ENCODE measurements at places on chromosomes 2 and 18.

DNA sequence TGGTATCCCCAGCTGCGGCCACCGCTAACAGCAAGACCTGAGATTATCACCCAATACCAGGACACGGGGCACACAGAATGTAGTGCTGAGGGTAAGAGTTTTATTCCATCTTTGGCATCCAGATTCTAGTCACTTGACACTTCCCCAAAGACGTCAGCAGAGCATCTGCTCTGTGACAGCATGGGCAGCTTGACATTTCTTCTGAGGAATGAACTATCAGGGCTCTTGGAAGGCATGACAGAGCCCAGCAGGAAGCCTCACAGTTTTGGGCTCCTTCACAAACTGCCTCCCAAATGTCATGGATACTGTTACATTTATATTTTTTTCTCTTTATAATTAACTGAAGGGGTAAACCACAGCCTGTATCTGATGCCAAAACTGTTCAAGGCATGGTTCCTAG is 1010.7 kb downstream of the TDRD15 start:
- no peaks in the 10 kb centered on the region for H3K27me3 ChIP-seq
- H3K4me1 ChIP-seq = no peaks in the 10 kb centered on the region
- H3K4me3 ChIP-seq = no peak overlapping the region

DNA sequence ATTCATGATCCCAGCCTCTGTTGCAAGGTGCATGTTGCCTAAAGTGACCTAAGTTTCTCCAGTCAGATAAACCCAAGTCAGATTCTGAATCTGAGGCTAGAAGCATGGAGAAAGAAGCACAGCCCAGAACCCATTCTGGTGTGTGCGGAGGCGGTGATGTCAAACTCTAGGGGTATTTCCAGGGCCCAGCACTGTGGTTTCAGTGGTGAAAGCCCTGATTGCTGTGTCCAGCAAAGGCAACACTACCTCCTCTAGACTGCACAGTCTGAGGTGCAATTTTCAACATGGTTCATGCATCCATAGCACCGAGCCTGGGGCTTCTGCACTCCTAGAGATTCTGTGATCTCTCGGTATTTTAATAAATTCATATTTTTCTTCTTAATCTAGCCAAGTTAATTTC is 264.8 kb upstream of the KLHL29 start:
- no peak overlapping the region for H3K27ac ChIP-seq
- no peaks in the 10 kb centered on the region for H3K4me1 ChIP-seq
- H3K4me3 ChIP-seq = no peak overlapping the region
- DNase-seq = no peak
- no peaks in the 10 kb centered on the region for H3K36me3 ChIP-seq

- H3K27me3 ChIP-seq = no peaks in the 10 kb centered on the region
- DNase-seq = no peak
- H3K36me3 ChIP-seq = no peaks in the 10 kb centered on the region
- no peak overlapping the region for H3K27ac ChIP-seq
- no peaks in the 10 kb centered on the region for H3K4me1 ChIP-seq
Measured at GRCh38 chr18:64474255-64474654, 325.4 kb upstream of the LINC00305 start.

- H3K4me1 ChIP-seq = peaks cover 7% of the 10 kb centered on the region
- H3K36me3 ChIP-seq = no peaks in the 10 kb centered on the region
- no peak for DNase-seq
- no peak overlapping the region for H3K27ac ChIP-seq
- no peak overlapping the region for H3K4me3 ChIP-seq
Measured at GRCh38 chr2:33441235-33441810, 35.1 kb upstream of the RASGRP3 start.

DNA sequence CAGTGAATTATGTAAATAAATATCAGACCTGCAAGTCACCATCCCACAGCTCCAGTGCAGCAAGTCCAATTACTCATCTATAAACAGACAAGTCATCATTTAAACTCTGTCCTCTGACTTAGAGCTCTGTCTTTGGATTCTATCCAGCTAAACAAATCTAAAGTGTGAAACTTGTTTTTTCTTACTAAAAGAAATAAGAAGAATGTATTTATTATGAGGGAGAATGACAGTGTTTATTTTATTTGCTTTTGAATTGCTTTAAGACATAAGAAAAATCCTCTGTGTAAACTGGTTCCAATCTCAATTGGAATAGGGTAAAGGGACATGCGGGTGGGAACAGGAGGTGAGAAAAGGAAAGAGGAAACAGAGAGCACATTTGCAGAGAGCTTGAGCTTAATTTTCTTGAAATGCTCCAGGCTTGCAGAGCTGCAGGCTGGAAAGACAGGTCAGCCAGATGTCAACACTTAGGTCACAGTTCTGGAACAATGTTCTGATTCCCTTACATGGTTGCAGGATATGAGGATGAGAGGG is 355.8 kb downstream of the MEIS1 start:
- H3K27ac ChIP-seq = no peak overlapping the region
- peaks cover 4% of the 10 kb centered on the region for H3K4me1 ChIP-seq
- H3K4me3 ChIP-seq = no peak overlapping the region

DNA sequence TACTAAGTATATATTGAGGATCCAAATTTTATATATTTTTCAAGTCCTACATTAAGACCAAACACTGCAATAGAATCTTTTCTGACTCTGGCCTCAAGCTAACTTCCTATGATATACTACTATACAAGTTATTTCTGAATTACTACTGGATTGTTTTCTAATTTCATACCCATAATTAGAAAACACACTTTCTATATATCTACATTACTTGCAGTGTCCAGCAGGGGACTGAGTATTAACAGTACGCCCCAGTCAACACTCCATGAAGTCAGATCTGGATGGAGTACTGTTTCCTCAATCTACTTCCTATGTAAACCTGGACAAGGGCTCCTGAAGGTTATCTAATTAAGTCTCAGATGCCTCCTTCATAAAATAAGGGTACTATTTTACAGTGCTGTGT is 26.5 kb downstream of the RMP24 start:
- no peak overlapping the region for H3K27ac ChIP-seq
- H3K27me3 ChIP-seq = no peaks in the 10 kb centered on the region
- no peaks in the 10 kb centered on the region for H3K4me1 ChIP-seq
- no peaks in the 10 kb centered on the region for H3K36me3 ChIP-seq
- DNase-seq = no peak
- no peak overlapping the region for H3K4me3 ChIP-seq

- no peak for DNase-seq
- H3K4me3 ChIP-seq = no peak overlapping the region
- H3K27me3 ChIP-seq = no peaks in the 10 kb centered on the region
- no peaks in the 10 kb centered on the region for H3K36me3 ChIP-seq
Measured at GRCh38 chr2:202643012-202643858, 8.5 kb downstream of the FAM117B start.

DNA sequence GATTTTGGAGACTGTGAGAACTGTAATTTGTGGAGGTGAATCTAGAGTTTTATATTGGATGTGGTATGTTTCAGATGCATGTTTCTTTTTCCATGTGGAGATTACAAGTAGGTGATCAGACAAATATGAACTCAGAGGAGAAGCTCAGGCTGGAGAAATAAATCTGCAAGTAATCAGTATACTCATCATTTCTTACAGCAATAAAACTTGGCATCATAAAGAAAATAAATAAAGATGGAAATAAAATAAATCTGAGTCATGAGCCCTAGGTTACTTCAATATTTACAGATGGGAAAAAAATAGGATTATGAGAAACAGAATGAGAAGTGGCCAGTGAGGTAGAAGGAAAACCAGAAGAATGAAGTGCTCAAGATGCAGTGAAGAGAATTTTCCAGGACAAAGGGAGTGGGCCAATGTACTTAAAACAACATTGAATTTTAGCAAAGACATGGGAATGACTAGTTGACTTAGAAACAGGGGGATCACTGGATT is 453.8 kb downstream of the DSC3 start:
- no peak for DNase-seq
- no peaks in the 10 kb centered on the region for H3K4me1 ChIP-seq
- no peak overlapping the region for H3K27ac ChIP-seq

GRCh38 chr2:37619230-37619958 is 52.0 kb downstream of the CDC42EP3 start:
- no peak for DNase-seq
- no peak overlapping the region for H3K27ac ChIP-seq
- no peak overlapping the region for H3K4me3 ChIP-seq
- H3K27me3 ChIP-seq = no peaks in the 10 kb centered on the region

- no peaks in the 10 kb centered on the region for H3K36me3 ChIP-seq
- DNase-seq = no peak
- H3K27ac ChIP-seq = no peak overlapping the region
- no peaks in the 10 kb centered on the region for H3K4me1 ChIP-seq
- no peak overlapping the region for H3K4me3 ChIP-seq
- H3K27me3 ChIP-seq = peaks cover 26% of the 10 kb centered on the region
Measured at GRCh38 chr18:59372975-59373374, 13.9 kb upstream of the LMAN1 start.

DNA sequence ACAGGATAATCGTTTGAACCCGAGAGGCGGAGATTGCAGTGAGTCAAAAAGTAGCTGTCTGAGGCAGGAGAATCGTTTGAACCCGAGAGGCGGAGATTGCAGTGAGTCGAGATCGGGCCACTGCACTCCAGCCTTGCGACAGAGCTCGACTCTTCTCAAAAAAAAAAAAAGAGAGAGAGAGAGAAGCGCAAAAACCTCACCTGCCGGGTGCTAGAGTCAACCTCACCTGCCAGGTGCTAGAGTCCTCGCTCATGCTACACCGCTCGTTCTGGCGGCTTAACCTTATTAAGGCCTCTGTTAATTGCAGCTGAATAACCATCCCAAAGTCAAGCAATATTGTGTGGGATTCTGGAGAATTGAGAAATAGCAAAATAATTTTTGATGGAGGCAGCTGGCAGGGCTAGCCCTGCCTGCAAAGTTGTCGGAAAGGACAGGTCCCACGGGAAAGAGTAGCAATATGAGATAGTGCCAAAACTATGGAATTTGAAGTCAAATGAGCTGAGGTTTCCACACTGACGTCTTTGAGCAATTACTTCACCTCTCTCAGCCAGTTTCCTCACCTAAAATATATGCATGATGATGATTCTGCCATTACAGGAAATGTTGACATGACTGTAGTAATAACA is 644 bp upstream of the DYM start:
- H3K36me3 ChIP-seq = no peaks in the 10 kb centered on the region
- peak; percentile 10 for DNase-seq
- H3K4me1 ChIP-seq = peaks cover 10% of the 10 kb centered on the region
- peak overlapping the region; percentile 72 for H3K27ac ChIP-seq

DNA sequence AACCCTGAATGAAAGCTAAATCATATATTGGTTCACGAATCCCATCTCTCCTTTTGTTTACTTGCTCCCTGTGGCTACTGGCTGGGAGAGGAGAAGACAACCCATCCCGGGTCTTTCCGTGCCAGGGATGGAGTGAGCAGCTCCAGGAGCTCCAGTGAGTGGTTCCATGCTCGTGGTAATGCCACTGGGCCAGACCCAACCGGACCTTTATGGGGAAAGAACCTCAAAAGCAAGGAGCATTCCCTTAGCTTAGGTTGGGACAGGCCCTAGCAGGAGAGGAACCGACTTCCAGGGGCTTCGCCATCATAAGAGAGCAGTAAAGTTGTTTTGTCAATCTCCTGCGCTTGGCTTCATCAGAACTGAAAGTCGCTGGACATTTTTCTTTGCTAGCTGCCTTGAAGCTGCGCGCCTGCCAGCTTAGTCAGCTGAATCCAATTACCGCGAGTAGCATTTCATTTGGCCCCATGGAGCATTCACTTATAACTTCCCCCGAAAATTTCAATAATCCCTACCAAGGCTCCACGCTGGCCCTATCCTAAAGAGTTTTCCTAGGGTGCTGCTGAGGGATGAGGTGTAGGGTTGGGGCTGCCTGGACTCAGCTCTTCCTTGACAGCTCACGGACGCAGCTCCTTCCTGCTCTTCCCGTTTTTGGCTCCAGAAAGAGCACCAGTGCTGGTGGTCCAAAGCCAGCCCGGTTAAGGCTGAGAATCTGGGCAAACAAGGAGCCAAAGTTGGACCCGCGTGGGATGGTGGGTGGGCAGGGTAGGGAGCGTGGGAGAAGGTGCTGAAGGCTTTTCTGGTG is 4.9 kb downstream of the HOXD3 start:
- H3K4me3 ChIP-seq = peak overlapping the region; percentile 32
- H3K36me3 ChIP-seq = no peaks in the 10 kb centered on the region

DNA sequence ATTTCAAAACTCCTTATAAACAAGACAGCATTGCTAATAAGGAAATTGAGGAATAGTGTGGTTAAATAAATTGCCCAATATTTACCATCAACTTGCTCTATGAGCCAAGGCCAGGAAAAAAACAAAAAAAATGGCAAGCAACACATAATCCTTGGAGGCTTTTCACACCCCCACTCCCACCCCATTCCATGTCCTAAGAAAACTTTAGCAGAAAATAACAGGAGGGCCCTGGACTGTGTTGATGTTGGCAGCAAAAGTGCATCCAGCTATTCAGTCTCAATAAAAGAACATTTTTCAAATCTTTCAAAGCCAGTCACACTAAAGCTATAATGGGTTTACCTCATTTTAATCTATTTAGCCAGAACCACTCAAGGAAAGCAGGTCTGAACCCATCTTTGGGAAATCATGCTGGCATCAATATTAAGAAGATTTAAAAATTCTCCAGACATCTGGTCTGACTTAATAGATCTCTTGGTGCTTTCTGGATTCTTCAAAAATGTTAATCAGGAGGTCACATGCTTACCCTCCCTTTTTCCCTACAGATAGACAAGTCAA is 34.6 kb upstream of the STK17B start:
- H3K27ac ChIP-seq = no peak overlapping the region
- H3K27me3 ChIP-seq = no peaks in the 10 kb centered on the region
- peaks cover 1% of the 10 kb centered on the region for H3K4me1 ChIP-seq
- no peaks in the 10 kb centered on the region for H3K36me3 ChIP-seq
- DNase-seq = peak; percentile 23
- no peak overlapping the region for H3K4me3 ChIP-seq

GRCh38 chr2:15275346-15275745 is 285.8 kb downstream of the NBAS start:
- H3K27me3 ChIP-seq = no peaks in the 10 kb centered on the region
- no peak overlapping the region for H3K27ac ChIP-seq
- peaks cover 5% of the 10 kb centered on the region for H3K36me3 ChIP-seq
- H3K4me1 ChIP-seq = no peaks in the 10 kb centered on the region
- no peak for DNase-seq
- no peak overlapping the region for H3K4me3 ChIP-seq

- no peak overlapping the region for H3K27ac ChIP-seq
- no peak overlapping the region for H3K4me3 ChIP-seq
- H3K36me3 ChIP-seq = peaks cover 2% of the 10 kb centered on the region
- peaks cover 2% of the 10 kb centered on the region for H3K4me1 ChIP-seq
- no peak for DNase-seq
Measured at GRCh38 chr2:240596491-240596931, 10.0 kb downstream of the CAPN10 start.

DNA sequence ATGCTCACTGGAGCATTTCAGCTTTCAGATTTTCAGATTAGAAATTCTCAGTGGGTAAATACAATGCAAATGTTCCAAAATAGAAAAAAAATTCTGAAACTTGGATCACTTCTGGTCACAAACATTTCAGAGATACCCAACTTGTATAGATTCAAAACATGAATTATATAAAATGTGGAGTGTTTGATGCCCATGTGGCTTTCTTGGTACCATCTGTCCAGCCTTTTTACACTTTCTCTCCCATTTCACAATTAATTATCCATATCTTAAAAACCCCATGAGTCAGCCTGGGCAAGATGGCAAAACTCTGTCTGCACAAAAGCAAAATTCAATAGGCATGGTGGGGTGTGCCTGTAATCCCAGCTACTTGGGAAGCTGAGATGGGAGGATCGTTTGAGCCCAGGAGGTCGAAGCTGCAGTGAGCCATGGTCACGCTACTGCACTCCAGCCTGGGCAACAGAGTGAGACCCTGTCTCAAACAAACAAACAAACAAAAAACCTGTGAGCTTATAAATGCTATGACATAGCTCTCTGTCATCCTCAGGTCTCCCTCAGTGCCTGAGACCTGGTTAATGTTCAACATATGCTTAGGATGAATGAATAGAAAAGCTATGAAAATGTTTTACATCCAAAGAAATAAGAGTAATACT is 146.3 kb upstream of the TTC39C start:
- no peaks in the 10 kb centered on the region for H3K36me3 ChIP-seq
- no peaks in the 10 kb centered on the region for H3K27me3 ChIP-seq
- H3K4me3 ChIP-seq = no peak overlapping the region
- no peak overlapping the region for H3K27ac ChIP-seq
